ENCODE measurements at places on chromosomes 1 and 21.

- no peak for DNase-seq
These were observed 14.8 kb upstream of the MATN1 start for GRCh38 chr1:30738040-30738714.

GRCh38 chr1:19892129-19892528 lies 9.9 kb downstream of the OTUD3 start:
- DNase-seq = no peak

DNA sequence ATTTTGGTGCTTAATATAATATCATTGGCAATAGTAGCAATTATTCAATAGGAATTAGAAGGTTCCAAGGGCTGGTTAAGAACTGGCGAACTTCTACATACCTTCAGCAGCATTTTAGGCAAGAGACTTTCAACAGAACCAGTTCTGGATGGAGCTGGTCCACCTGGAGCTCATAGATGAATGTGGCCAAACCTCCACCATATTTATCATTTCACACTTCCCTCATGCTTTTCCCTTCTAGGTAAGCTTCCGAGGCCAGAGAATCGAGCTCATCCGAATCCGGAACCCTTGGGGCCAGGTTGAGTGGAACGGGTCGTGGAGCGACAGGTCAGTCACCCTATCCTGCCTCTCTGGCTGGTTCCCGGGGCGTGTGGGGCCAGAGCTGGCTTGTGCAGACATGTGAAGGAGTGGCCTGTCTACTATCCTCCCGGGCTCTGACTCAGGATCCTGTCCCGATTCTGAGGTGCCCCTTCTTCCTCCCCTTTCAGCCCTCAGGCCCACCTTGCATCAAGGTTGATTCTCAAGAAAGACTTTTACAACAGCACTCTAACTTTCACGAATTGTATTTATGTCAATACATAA lies 24.7 kb downstream of the CAPN9 start:
- no peak for DNase-seq

GRCh38 chr1:177996957-177997356 lies 27.1 kb upstream of the SEC16B start:
- DNase-seq = no peak

All from COR-L47 (cell line).